ENCODE measurements at places on chromosomes 4 and X.

GRCh38 chr4:67723949-67724348 is 23.0 kb upstream of the UBA6 start:
- DNase-seq: peak; percentile 56

DNA sequence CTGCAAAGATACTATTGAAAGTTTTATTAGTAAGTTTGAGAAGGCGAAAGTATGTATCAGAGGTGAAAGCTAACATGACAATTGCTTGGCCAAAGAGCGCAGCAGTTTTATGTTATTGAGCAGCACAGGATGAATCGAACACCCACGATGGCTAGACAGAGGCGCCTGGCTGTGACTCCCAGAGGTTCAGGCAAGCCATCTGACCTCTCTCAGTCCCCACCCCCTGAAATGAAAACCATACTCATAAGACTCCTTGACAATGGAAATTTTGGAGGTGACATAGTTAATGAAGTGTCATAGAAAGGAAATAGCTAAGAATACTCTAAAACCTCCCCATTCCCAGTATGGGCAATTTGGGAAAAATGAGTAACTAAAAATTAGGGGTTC is 70.6 kb downstream of the MGST2 start:
- no peak for DNase-seq

DNA sequence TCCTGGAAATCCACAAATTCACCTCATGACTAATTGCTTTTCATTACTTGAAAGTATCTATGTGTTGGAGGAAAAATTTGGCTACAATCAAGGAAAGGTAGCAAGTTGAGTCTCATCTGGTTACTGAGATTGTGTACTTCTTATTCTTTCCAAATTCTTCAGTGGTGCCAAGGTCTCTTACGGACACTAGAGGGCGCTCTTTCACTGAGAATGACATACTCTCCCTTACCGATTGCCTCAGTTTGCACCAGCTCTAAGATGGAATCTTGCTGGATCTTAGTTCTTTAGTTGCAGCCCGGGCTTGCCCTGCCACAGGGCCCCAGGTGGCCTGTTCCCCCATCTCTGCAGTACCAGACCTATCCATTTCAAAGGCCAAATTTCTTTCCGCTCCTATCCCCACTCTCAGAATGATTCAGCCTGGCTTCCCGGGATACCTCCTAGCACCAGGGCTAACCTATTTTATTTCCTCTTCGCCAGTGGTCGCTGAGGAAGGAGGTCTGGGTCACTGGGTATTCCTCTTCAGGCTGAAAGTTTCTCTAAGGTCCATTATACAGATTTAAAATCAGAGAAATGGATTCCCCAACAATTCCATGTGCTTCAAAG is 24.6 kb upstream of the GPR50 start:
- DNase-seq: peak; percentile 68

- no peak for DNase-seq
These were observed 146.5 kb upstream of the PCDH18 start for GRCh38 chr4:137678796-137679195.

DNA sequence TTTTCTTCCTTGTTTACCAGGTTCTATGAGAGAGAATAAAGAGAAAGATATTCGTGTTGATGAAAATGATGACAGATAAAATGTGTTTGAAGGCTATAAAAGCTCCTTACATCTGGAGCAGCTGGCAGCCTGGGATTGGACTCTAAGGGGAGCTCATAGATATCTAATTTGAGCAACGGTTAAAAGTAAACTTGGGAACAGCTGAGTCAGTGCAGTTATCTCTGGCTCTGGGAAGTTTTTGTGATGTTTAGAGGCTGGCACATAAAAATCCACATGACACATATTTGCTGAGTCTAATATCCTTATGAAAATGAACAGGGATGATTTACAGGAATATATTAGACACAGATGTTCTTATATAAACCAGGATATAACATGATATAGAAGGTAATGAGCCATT is 331.8 kb upstream of the TENM3 start:
- DNase-seq: no peak

DNA sequence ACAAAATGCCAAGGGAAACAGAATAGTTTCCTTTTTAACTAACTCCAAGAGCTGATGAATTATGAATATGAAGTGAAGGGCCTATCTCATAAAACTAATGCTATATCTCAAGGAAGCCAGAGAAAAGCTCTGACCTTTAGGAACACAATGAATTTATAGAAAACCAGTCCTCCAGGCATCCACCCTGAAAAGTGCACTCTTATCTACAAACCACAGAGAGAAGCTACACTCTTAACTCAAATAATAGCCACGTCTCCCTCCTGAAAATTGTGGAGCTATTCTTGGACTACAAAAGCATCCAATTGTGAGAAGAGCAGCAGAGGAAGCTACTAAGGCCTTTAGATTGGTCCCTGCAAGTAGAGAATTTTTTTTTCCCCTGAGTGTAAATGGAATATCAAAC is 253.9 kb downstream of the IL15 start:
- DNase-seq: no peak

GRCh38 chr4:42396752-42397634 is at the start of gene SHISA3:
Gene SHISA3 (plus strand): TSS chr4:42397488. CDS start chr4:42398057, 569 bp downstream.
- DNase-seq: peak; percentile 87

DNA sequence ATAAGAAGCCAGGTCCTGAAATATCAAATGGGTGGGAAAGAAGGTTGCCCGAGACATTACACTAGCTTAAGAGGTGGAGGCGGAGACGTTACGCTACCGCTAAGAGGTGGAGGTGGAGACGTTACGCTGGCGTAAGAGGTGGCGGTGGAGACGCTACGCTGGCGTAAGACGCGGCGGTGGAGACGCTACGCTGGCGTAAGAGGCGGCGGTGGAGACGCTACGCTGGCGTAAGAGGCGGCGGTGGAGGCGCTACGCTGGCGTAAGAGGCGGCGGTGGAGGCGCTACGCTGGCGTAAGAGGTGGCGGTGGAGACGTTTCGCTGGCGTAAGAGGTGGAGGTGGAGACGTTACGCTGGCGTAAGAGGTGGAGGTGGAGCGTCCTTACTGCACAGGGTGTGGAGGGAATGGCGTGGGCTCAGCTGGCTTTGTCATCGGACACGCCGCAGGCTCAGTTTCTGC is 12.8 kb downstream of the CYP4V2 start:
- peak; percentile 85 for DNase-seq

DNA sequence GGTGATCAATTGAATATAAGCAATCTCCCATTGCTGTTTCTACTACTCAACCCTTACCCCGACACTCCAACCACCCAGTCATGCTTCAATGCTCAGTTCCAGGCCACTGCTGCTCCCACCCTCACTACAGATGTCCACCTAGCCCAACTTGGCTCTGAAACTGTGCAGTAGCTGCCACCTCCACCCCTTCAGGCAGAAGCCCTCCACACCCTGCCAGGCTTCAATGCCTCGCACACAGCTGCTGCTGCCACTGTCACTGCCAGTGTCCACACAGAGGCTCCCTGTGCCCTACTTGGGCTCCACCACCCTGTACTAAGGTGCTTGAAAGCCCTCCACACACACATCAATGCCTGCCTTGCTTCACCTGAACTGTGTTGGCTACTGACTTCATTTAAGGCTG is 34.6 kb downstream of the LAMTOR3 start:
- no peak for DNase-seq

GRCh38 chr4:143294310-143294709 is 42.4 kb upstream of the GAB1 start:
- DNase-seq: peak; percentile 4

DNA sequence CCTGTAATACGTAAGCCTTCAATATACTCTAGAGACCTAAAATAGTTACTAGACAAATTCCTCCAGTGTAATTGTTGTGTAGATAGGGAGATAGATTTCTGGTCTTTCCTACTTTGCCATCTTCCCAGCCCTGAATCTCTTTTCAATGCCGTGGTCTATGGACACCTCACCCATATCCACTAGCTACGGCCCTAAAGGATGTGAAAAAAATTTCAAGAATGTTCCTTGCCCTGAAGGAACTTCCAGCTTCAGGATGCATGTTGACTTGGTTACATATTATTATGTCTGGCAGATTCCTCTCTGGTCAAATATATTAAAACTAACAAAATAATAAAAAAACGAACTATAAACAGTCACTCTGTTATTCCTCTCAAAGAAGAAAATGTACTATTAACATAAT is 52.4 kb upstream of the TSPAN5 start:
- DNase-seq: no peak

DNA sequence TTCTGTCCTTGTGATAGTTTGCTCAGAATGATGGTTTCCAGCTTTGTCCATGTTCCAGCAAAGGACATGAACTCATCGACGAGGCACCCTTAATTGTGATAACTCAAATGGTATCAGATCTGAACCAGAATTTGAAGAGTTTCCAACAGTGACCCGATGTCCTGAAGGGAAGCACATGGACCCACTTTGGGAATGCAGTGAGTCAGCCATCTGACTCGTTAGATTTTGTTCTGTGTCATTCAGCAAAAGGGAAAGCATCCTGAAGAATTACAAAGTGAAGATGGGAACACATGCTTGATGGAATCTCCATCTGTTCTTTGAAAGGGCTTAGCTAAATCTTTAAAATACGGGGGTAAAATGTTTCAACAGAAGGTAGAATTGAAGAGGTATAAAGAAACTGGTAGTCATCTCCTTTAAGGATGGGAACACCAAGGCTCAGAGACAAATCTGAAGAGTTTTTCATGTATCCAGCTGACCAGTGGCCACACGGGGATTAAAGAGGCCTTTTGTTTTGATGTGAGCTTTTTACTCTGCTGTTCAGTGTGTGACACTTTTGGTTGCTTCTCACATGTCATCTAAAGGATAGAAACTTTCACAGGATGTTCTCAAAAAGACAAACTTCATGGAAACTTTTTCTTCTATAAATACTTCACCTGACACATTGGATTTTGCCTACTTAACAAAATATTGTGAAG is 393.8 kb downstream of the INPP4B start:
- no peak for DNase-seq

GRCh38 chr4:79980448-79980847 is 92.6 kb downstream of the ANTXR2 start:
- no peak for DNase-seq

GRCh38 chr4:24513718-24514117 is 70.6 kb downstream of the DHX15 start:
- no peak for DNase-seq

- DNase-seq: no peak
These were observed 43.1 kb downstream of the ZGRF1 start for GRCh38 chr4:112593438-112594133.

DNA sequence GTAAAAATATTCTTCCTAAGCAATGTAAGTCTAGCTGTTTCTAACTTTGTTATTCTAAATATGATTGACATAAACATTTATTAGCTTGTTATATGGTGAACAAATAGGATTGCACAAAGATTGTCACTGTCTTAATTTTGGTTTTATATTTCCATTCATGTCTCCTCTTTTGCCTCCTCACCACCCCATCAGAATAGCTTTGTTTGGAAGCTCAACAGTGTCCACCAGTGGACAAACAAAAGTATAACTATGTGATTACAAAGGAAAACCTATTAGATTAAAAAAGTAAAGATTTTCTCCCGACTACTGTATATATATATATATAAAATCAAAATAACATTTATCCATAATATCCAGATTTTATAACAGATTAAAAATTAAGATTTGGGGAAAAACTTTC is 468.2 kb downstream of the ZIC3 start:
- DNase-seq: no peak

GRCh38 chr4:20318001-20318908 is 66.5 kb downstream of the SLIT2 start:
- DNase-seq: no peak

GRCh38 chr4:7703688-7704087 is 236.0 kb downstream of the AFAP1 start:
- no peak for DNase-seq

GRCh38 chr4:6198768-6199421 is 1.5 kb downstream of the JAKMIP1 start:
- peak; percentile 69 for DNase-seq

GRCh38 chr4:113993887-113994286 is 14.4 kb upstream of the ARSJ start:
- no peak for DNase-seq

DNA sequence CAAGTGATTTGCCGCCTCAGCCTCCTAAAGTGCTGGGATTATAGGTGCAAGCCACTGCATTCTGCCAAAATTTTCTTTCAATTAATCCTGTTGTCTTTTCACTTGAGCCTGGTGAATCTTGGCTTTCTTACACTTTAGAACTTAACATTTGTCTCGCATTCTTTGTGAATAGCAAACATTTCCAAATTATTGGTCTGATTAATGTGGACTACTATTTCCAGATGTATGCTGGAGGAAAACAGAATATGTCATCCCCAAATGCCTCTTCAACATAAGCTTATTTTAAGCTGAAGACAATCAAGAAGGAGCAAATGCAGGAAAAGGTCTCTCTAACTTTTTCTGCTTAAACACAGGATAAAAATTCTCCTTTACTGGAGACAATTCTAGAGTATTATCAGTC is 233.4 kb downstream of the PPP4R3C start:
- no peak for DNase-seq

DNA sequence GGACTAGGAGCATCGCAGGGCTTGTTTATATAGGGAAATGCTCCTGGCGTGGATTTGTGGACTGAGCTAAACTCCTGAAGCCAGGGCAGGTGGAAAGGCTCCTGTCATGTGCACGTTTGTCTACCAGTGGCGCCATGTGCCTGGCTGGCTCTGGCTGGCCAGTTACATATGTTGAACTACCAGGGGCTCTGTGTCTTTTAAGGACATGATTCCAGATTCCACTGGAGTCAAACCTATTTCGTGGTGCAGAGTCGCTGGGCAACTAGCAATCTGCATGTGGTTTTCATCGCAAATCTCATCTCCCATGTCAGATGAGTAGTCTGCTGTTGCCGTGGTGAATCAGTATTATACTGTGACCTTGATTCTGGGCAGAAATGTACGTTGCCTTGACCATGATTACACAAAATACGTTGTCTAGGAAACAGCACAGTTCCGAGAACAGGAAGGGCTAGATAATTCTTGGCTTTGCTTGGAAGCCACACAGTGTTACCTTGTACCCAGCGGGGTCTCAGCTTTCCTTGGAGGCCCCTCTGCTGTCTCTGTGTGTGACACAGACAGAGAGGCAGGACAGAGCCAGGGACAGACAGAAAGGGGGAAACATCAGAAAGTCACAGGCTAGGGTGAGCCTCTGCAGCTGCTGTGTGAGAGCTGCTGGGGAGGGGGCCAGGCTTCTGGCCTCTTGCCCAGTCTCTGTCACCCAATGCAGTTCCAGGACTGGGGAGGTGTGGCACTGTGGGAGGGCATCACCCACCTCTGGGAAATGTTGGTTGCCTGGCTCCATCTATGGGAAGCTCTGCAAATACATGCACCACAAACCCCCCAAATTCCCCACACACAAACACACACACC is 19.2 kb downstream of the PNMA6E start:
- DNase-seq: peak; percentile 34
